ENCODE measurements at places on chromosomes 7 and 10. TPM values are rescaled to one million over a fixed set of nuclear protein-coding genes. Genes with fewer than 3 reads are reported as not detected.

Gene CLRN3
- total RNA-seq: not detected

Gene JCAD
- total RNA-seq: 2.5 TPM

Gene EIF5AL1
- 1.3 TPM for total RNA-seq

Gene SLIT1
- 0.11 TPM for total RNA-seq

Gene GIMAP8
- total RNA-seq: under 0.01 TPM

Gene NPY4R
- not detected for total RNA-seq

Gene CYP3A7
- 0.55 TPM for total RNA-seq

Gene CPN1
- total RNA-seq: not detected
